ENCODE measurements at places on chromosomes 1 and 21. TPM values are rescaled to one million over a fixed set of nuclear protein-coding genes. Genes with fewer than 3 reads are reported as not detected.

The FCRL3 gene
- polyA plus RNA-seq: 0.09 TPM

The TSPEAR gene
- polyA plus RNA-seq: 0.82 TPM

DNA sequence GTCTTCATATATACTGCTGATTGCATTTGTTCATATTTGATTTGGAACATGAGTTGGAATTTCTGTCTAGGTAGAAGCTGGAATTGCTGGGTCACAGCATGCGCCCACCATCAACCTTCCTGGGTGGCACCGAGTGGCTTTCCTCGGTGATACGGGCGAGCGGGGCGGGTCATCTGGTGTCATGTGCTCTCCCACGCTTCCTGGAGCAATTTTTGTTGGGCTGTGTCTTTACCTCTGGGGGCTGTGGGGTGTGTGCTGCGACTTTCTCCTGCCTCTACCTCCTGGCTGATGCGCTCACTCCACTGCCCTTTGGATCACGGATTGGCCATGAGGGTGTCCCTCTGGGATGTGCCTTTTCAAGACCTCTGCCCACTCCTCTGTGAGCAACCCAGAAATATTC lies 108.7 kb upstream of the COL6A1 start:
- no peak for DNase-seq

GRCh38 chr1:89037186-89037585 lies 14.5 kb upstream of the GBP3 start:
- no peak for DNase-seq

The KRTAP11-1 gene
- not detected for polyA plus RNA-seq

DNA sequence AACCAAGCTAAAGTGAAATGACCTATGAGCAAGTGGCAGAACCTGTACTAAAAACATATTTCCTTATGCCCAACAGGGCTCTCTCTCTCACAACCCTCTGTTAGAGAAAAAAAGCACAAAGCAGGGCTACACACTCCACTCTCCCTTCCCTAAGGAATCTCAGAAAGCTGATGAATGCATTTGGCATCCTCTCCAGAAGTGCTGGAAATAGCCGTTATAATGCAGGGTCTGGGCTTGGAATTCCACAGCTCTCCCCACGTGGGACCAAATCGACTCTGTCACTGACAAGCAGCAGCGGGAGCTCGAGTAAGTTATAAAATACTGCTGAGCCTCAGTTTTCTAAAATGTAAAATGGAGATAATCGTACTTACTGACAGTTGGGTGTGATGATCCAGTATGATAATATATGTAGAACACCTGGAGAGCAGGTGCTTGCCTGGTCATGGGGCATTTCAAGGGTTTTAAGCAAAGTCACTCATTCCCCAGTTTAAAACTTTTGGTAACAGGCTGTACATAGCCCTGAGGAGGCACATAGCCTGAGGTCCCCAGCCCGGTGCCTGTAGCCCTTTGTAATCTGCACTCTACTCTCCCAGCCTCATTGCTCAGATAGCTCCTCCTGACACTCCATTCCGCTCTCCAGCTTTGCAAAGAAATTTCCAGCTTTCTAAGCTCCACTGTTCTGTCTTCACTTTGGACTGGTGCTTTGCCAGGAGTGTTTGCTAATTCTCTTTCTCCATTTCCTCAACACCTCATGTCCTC lies 175.6 kb upstream of the DAB1 start:
- peak; percentile 76 for DNase-seq

DNA sequence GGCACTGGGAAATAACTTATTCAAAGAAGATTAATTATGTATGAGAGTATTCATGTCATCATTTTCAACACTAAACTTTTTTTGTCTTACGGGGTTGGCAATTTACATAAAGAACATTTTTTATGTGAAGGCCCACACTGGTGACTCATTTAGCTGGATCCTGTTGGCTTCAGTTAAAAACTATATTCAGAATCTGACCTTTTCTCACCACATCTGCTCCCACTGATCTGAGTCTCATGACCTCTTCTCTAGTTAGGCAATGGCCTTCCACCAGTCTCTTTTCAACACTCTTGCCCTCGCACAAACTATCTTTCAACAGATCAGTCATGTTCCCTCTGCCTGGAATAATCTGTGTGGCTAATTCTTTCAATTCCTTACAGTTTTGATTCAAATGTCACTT lies 53.4 kb downstream of the TMPRSS15 start:
- DNase-seq: no peak

DNA sequence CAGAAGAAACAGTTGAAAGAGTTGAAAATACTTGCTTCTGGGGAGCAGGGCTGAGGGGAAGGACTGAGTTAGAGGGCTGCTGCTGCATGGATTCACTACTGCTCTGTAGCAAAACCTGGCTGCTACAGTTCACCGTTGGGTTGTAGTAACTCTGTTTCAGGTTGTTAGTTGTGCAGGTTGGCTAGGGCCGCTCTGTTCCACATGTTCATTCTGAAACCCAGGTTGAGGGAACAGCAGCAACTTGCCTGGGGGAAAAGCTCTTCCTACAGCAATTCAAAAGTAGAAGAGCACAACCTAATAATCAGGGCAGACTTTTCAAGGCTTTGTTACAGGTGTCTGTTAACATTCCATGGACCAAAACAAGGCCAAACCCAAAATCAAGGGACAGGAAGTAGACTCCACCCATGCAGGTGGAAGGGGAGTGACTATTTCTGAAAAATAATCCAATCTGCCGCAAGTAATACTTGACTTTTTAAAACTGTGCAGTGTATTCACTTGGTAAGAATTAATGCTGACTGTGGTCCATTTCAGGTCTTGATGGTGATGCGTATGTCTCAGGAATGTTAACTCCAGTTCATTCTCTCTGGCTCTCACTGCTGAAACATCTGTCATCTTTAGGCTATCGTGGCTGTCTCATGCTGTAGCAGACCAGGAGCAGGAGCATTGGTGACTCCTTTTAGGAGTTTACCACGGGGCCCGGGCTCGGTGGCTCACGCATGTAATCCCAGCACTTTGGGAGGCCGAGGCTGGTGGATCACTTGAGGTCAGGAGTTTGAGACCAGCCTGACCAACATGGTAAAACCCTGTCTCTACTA lies 5.1 kb upstream of the PARK7 start:
- no peak for DNase-seq

- no peak for DNase-seq
Measured at GRCh38 chr1:15411593-15412137, 2.0 kb downstream of the EFHD2 start.

DNA sequence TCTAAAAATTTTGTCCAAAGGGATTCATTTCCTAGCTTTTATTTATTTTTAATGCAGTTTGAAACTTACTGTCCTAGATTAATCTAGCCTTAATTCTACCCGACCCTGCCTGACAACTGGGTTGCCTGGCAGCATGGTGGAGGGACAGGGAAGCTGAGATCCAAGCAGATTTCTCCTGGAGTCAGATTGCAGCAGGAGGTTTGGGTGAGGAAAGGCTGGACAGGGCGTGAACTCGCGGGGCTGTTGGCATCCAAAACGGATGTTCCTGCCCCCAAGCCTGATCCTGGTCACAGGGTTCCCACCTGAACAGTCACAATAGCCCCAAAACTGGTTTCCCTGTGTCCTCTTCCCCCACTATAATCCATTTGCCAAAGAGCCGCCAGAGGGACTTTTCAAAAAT lies 23.2 kb downstream of the TCEA3 start:
- DNase-seq: no peak

The AMY1A gene
- polyA plus RNA-seq: not detected

- DNase-seq: no peak
Measured at GRCh38 chr21:34340061-34340460, 23.7 kb upstream of the KCNE2 start.

DNA sequence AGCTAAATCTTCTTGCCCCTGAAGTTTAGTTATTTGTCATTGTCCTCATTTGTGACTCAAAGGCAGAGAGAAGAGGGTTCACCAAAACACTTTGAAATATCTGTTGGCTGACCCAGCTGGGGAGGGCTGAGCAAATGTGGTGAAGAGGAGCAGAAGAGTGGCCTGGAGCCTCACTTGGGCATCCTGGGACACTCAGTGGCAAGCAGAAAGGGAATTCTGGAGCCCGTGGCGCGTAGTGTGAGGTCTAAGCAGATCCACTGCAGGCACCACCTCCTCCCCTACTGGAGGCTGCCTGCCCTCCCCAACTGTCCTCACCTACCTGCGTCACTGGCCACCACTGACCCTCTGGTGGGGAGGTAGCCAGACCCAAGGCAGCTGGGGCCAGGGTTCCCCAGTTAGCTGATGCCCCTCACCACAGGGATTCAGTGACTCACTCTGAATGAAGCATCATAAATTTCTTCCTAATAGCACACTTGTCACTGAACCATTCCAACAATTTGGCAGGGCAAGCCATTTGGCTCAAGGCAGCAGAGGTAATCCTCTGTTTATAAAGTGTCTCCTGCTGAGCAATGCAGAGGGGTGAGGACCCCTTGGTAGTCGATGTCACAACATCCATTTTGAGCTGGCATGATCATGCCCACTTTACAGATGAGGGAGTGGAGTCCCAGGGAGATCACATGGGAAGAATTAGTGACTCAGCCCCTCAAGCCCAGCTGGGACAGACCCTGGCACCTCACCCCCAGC lies 80.3 kb downstream of the NENF start:
- no peak for DNase-seq

The ACKR1 gene
- polyA plus RNA-seq: 0.36 TPM

The CLDN19 gene
- 72.7 TPM for polyA plus RNA-seq

- peak; percentile 42 for DNase-seq
Measured at GRCh38 chr1:201149400-201149799, 4.9 kb downstream of the TMEM9 start.

GRCh38 chr1:22347854-22348760 lies 103.5 kb upstream of the ZBTB40 start:
- DNase-seq: no peak

The COL9A2 gene
- 18.5 TPM for polyA plus RNA-seq

DNA sequence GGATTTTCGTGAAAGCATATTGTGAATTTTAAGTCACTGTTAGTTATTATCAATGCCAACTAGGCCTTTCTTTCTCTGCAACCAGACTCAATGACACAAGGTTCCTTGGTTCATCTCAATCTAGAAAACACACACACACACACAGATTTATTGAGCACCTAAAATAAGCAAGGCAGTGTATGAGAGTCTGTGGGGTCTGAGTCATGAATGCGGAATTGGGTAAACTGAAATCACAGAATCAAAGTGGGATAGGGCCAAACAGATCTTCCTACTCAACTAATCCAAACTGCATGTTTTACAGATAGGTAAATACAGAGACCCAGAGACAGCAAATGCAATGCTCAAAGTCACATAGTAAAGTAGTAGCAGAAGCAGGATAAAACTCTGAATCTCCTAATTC lies 48.5 kb upstream of the NRDC start:
- DNase-seq: no peak

- DNase-seq: no peak
Measured at GRCh38 chr1:233459968-233460367, 132.4 kb downstream of the MAP3K21 start.

GRCh38 chr1:198101716-198102453 lies 54.9 kb upstream of the NEK7 start:
- DNase-seq: no peak

- DNase-seq: no peak
Measured at GRCh38 chr1:44512313-44512885, 107.3 kb downstream of the RNF220 start.

The PGM1 gene
- polyA plus RNA-seq: 32.4 TPM

The NCAM2 gene
- 6.4 TPM for polyA plus RNA-seq

The ST6GALNAC3 gene
- 63.8 TPM for polyA plus RNA-seq
